ENCODE measurements at places on chromosomes 2 and 18. TPM values are rescaled to one million over a fixed set of nuclear protein-coding genes. Genes with fewer than 3 reads are reported as not detected.

The UGT1A9 gene
- polyA plus RNA-seq = not detected

GRCh38 chr2:168185583-168186274 is 61.7 kb downstream of the STK39 start:
- no peak for DNase-seq

The BOK gene
- 31.0 TPM for polyA plus RNA-seq

DNA sequence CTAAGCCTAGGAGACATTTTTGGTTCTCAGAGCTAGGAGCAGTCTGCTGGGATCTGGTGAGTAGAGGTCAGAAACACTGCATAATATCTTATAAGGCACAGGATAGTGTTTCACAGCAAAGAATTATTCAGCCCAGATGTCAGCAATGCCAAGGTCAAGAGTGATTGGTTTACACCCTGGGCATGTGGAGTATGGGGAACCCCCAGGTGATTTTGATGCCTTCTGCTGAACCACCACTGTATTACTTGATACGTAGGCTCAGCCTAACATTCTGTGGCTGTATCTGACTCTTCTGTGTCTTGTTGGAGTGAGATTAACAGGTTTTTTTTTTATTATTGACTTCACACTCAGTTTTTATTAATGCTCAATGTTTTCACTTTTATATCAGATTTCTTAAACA is 6.0 kb downstream of the DDX18 start:
- no peak for DNase-seq

DNA sequence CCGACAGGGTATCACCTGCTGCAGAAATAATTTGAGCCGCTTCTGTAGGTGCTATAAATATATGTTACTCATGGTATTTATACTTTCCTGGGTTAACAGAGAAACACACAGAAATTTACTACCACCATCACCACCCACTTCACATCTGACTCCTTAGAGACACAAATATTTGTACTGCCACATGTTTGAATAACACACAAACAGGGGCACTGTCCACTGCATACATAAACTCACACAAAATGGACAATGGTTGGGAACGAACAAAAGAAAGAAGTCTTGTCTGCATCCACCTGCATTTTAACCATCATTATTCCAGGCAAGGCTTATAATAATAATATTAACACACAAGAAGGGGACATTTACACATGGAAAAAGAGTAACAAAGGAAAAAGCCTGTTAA is 24.0 kb downstream of the IMMT start:
- DNase-seq = no peak

DNA sequence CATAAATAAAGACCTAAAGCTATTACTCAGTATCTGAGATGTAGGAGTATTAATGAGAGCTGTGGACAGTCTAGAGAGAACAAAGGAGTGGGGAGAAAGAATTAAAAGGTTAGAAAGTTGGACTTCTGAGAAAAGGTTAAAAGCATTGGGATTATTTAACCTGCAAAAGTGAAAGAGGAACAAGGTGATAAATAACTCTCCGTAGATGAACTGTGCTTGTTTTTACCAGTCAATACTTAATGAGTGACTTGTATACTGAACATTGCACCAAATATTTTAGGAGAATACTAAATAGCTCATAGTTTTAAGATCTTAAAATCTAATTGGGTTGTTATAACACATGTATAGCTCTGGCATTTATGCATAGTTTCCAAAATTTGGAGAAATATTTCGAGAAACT is 137.5 kb downstream of the GPD2 start:
- DNase-seq = no peak

DNA sequence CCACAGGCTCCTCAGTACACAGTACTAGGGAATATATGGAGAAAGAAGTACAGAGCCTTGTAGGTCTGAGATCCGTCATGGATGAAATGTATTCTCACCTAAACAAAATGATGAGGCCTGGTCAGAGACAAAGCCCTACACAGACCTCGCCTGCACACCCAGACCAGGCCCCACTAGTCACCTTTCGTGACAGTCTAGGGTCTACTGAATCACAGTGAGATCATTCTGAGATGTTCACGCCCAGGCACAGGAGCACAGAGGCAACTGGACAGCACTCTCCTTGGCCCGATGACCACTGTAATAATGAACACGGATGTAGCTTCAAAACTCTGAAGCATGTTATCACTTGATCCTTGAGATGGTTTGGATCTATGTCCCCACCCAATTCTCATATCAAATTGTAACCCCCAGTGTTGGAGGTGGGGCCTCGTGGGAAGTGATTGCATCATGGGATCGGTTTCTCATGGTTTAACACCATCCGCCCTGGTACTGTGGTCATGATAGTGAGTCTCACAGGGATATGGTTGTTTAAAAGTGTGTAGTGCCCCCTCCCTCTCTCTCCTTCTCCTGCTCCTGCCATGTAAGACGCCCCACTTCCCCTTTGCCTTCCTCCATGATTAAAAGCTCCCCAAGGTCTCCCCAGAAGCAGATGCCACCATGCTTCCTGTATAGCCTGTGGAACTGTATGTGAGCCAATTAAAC is 15.1 kb downstream of the DOCK10 start:
- DNase-seq = no peak

The MBD5 gene
- polyA plus RNA-seq = 5.0 TPM

The EMILIN1 gene
- 31.1 TPM for polyA plus RNA-seq

GRCh38 chr2:38266382-38267061 is 110.6 kb downstream of the ATL2 start:
- DNase-seq = no peak

The LRRC30 gene
- polyA plus RNA-seq = not detected

DNA sequence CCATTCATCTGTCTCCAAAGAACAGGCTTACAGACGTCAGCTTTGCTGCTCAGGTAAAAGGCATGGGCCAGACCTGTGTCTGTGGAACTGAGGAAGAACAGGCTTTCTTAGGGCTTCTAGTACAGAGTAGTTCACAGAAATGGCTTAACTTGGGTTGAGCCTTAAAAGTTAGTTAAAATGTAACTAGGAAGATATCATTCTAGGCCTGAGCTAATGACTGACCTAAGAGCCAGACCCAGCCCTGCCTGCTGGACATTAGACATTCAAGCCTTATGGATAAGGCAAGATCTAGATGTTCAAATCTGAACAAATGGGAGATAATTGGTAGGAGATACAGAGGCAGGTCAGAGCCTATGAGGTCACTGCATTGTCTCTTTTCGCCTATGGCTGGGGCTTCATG is 73.9 kb upstream of the SLC14A2 start:
- DNase-seq = no peak

- DNase-seq = no peak
These were observed 48.6 kb downstream of the SLC8A1 start for GRCh38 chr2:40403233-40403836.

DNA sequence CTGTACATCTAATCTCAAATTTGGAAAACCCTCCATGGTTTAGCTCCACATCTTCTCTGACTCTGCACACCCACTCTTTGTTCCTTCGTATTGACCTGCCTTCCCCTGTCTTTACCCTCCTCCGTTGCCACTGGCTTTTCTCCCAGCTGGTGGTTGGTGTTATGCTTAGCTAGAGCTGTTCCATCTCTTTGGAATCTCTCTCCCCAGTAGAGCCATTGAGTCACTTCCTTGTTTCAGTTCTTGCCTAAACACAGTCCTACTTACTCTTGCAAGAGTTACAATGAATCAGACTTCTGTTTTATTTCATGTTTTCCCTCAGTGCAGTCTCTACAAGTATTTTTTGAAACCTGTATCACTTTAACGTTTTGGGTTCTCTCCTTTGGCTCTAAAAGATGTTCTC is 263.9 kb downstream of the LTBP1 start:
- DNase-seq = no peak

DNA sequence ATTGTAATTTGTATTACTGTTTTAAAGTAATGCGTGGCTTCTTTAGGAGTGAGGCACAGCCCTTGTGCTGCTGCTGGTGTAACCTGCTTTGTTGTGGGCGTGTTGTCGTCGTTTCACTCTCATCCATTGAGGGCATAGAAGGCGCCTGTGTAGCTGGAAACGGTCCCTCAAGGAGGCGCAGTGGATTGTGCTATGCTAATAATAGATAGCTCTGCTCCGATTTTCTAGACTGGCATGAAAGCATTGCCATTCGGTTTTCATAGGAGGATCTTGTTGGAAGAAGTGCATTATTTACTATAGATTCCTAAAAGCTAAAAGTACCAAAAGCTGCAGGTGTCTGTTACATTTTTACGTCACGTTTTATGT is 17.9 kb downstream of the RAB12 start:
- no peak for DNase-seq

- no peak for DNase-seq
These were observed 223.5 kb downstream of the EIPR1 start for GRCh38 chr2:3154146-3154545.
